Hematopoietic multipotent progenitor cell treated with erythropoietin and hydrocortisone succinate and interleukin-3 and kit ligand, for 17 days (in vitro differentiated cells): ENCODE measurements at places on chromosomes 4 and X.
A peak's percentile ranks its signal among the peaks of the same experiment; 100 is the strongest.

DNA sequence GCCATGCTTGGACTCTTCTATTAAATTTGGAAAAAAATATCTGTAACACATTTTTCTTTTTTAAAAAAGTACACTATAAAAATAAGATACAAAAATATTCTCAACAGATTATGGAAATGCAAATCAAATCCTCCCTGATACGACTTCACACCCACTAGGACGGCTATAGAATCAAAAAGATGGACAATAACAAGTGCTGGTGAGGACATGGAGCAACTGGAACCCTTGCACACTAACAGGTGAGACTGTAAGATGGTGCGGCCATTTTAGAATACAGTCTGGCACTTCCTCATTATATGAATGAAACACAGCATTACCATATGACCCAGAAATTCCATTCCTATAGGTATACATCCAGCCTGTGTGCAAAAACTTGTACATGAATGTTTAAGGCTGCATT, 83.6 kb downstream of the GATB start:
- no peak for DNase-seq

GRCh38 chr4:153638011-153638410, 46.1 kb upstream of the TLR2 start:
- DNase-seq, result no peak

DNA sequence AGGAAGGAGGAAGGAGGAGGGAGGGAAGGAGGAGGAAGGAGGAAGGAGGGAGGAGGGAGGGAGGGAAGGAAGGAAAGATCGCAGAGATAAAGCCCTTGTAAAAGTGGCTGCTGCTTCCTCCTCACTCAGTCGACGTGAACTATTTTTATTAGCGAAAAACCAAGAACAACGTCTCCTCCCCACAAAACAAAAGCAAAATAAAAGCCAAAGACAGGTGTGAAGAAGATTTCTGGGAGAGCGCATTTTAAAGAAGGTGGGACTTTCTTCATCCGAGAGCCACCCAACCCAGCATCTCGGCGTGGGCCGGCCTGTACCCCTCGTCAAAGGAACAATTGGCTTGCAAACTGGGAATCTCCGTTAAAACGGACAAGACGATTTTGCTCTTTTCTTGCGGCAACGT, 40.7 kb upstream of the ASMTL start:
- no peak for DNase-seq

- no peak for DNase-seq
These were observed 2.1 kb upstream of the ETDC start for GRCh38 chrX:135307171-135307570.

DNA sequence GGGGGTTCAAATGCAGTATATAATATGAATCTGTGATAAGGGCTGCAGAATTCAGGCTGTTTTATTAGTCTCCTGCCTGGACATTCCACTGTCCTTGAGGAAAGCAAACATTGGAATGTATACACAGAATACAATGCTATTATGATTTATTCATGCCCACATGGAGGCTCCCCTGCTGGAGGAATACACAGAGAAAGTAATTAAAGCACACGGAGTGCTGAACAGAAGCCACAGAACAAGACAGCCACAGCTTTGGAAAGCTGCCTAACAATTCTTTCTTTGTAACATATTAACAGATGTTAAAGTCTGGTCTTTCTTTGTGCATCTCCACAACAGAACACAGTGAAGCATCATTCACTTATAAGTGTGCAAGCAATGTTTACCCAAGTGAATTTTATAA, 155.8 kb downstream of the ARAP2 start:
- no peak for DNase-seq

GRCh38 chr4:20368926-20369325, 117.2 kb downstream of the SLIT2 start:
- no peak for DNase-seq

DNA sequence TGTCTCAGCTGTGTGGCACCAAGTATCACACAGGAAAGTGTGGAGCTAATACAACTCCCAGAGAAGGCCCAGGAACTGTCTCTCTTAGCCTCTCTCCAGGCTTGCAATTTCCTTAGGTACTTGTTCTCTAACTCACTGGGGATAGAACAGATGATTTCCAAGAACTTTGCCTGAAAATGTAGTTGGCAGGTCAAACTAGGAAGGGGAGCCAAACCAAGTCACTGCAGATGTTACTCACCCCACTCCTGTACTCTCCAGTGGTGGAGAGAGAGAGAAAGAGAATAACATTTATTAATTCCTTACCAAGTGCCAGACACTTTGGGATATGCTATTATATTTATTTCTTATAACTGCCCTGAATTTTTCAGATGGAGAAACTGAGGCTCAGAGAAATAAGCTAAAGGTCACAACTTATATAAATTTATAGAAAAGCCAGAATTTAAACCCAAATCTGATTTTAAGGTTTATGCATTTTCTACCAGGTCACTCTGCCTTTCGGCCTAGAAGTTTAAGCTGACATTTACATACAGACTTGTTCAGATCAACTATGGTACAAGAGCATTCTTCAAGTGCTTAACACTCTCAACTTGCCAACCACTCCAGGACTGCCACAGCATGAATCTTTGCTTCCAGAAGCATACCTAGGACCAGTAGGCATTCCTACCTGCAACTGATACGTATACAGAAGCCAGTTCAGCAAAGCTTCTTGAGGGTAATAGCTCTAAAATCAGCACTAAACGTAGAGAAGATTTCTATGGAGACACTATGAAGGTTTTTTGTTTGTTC, 248.6 kb upstream of the ETNPPL start:
- DNase-seq, result no peak

- DNase-seq, result no peak
These were observed 18.8 kb downstream of the SLC25A31 start for GRCh38 chr4:127748957-127749356.

- peak; percentile 96 for DNase-seq
These were observed at the start of gene TCEANC for GRCh38 chrX:13652850-13653693. Gene TCEANC (plus strand): TSS chrX:13653141. CDS start chrX:13662509, 9,368 bp downstream.

GRCh38 chr4:110850461-110851442, 227.9 kb upstream of the PITX2 start:
- DNase-seq, result no peak

DNA sequence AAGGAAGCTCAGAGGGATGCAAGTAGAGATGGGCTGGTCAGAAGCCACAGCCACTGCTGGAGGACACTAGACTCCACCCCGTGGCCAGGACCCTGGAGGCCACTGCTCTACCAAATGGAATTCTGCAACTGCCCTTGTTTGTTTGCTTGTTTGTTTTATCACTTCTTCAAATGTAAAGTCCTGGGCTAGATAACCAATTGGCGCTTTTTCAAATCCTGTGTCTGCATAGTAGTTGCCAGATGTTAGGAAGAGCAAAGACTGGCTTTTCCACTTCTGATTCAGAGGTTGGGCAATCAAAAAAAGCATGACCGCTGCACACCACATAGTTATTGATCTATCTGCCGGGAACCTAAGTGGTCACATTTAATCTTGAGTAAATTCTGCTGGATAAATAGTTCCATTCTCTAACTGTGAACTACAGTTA, 255.2 kb upstream of the SFRP2 start:
- no peak for DNase-seq

DNA sequence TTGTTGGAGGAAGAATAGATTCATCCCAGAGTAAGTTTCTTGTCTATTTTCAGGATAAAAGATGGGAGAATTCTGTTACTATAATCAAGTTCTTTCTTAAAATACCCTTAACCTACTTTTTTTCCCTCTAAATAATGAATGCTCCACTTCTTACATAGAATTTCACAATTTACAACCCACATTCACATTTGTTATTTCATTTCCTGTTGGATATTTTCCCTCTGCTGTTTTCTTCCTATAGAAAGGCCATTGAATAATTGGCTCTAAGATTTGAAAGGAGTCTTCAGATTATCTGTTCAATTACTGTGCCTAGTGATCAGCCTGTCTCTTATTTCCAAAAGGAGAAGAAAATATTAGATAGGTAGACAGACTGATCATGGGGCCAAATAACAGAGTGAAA, 79.7 kb downstream of the CPE start:
- DNase-seq, result no peak
